Pulmonary artery endothelial cell (primary cell): ENCODE measurements at places on chromosomes 16 and 17. TPM values are rescaled to one million over a fixed set of nuclear protein-coding genes. Genes with fewer than 3 reads are reported as not detected.

DNA sequence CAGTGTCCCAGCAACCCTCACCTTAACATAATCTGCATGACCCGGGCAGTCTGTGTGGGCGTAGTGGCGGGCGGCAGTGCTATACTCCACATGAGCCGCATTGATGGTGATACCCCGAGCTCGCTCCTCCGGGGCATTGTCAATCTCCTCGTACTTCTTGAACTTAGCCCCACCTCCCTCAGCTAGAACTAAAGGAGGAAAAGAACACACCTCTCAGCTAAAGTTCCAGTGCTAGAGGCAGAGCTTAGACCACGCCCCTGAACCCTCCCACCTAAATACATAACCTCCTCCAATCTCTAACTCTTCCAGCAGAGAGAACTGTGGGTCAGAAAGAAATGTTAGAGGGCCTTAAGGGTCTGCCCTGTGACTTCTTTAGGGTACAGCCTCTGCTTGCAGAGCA lies 855 bp downstream of the TUFM start:
- DNase-seq: no peak

DNA sequence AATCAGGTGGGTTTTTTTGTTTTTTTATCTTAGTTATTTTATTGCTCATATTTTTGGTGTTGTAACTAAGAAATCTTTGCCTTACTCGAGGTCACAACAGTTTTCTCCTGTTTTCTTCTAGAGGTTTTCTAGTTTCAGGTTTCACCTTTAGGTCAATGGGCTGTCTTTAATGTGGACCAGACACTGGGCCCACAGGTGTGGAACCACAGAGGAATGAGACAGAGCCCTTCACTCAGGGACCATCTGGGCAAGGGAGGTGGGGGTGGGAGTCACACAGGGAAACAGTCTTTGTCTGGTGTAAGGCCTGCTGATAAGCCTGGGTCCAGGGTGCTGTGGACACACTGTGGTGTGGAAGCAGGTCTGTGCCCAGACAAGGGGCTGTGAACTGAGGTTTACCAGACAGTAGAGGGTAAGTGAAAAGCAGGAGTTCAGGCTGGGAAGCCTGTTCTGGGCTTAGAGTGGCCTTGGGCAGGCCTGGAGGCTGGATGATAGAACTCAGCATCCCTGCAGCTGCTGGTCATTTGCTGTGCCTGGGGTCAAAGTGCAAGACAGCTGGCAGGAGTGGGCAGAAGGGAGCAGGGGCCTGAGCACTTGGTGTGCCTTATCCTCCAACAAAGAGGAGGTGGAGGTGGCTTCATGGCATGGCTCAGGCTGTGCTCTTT lies 75.6 kb downstream of the SPECC1 start:
- no peak for DNase-seq

GRCh38 chr17:63344383-63344782 lies 101.7 kb downstream of the CYB561 start:
- DNase-seq: no peak

GRCh38 chr17:60167065-60167741 lies 17.4 kb downstream of the CA4 start:
- DNase-seq: no peak

The RILP gene
- 10.3 and 13.1 TPM in 2 replicates for total RNA-seq

The ARHGAP44 gene
- 0.28 and 0.53 TPM in 2 replicates for total RNA-seq

The PSME3IP1 gene
- 67.7 and 79.1 TPM in 2 replicates for total RNA-seq

GRCh38 chr16:82636485-82636884 lies 9.7 kb downstream of the CDH13 start:
- DNase-seq: no peak
